Astrocyte (in vitro differentiated cells and primary cell): ENCODE measurements at places on chromosomes 3 and 15.

DNA sequence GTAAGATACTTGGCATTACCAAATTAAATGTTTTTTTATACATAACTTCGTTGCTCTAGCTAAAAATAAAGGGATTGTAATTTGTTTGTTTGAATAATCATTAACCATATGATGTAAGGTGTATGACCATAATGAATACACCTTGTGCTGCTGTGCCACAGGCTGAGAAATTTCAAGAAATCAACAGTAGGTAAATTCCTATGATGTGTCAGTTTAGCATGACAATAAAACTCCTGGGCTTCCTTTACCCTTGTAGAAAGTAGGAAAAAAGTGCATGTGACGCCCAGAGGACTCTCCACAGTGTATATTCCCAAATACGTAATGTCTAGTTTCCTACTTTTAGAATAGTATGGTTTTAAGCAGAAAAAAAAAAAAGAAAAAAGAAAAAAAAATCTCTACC, 208.1 kb downstream of the SATB1 start:
- H3K4me1 ChIP-seq = no peaks in the 10 kb centered on the region
- no peak overlapping the region for H3K4me3 ChIP-seq
- no peak overlapping the region for H3K27ac ChIP-seq
- no peak for DNase-seq
- H3K27me3 ChIP-seq = no peaks in the 10 kb centered on the region

GRCh38 chr3:35946121-35946853, 307.0 kb downstream of the ARPP21 start:
- no peak for DNase-seq
- peaks cover 12% of the 10 kb centered on the region for H3K4me1 ChIP-seq

- no peaks in the 10 kb centered on the region for H3K4me1 ChIP-seq
- DNase-seq = no peak
- no peaks in the 10 kb centered on the region for H3K36me3 ChIP-seq
- no peaks in the 10 kb centered on the region for H3K27me3 ChIP-seq
- H3K27ac ChIP-seq = no peak overlapping the region
These were observed 359.2 kb upstream of the THRB start for GRCh38 chr3:24853685-24854490.

GRCh38 chr3:61864886-61865285, 303.5 kb downstream of the PTPRG start:
- H3K27me3 ChIP-seq = no peaks in the 10 kb centered on the region
- H3K4me3 ChIP-seq = no peak overlapping the region
- no peaks in the 10 kb centered on the region for H3K4me1 ChIP-seq
- peak; percentile 57 for DNase-seq

DNA sequence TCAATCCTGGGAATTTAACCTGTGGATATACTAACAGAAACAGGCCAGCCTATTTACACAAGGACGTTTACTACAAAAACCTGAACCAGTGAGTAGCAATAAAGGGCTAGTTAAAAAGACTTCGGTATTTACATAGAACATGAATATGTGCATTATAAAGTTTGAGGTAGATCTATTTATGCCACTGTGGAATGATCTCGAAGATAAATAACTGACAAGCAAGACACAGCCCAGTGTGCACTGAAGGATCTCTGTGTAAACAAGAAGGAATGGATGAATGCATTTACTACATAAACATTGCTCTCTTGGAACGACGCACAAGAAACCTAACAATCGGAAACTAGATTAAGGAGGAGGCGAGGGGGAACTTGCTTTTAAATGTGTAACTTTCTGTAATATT, 132.0 kb upstream of the NSMCE3 start:
- peaks cover 2% of the 10 kb centered on the region for H3K27me3 ChIP-seq
- H3K36me3 ChIP-seq = no peaks in the 10 kb centered on the region
- H3K4me3 ChIP-seq = no peak overlapping the region
- H3K27ac ChIP-seq = no peak overlapping the region
- no peaks in the 10 kb centered on the region for H3K4me1 ChIP-seq
- DNase-seq = no peak

DNA sequence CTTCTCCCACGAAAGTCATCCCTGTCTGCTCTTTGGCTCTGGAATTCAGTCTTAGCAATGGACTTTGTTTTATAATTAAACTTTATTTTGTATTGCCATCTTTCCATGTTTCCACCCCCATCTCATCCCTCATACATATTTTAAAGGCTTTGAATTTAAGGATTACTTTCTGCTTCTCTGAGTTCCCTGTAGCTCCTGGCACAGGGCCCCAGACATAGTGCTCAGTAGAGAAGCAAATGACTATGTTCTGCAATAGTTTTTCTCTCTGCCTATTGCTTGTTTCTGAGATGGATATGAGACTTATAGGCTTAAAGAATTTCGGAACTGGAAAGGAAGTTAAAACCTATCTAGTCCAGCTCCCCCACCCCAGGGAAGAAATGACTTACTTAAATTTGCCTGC, 197.0 kb downstream of the LPP start:
- peaks cover 6% of the 10 kb centered on the region for H3K36me3 ChIP-seq
- no peaks in the 10 kb centered on the region for H3K27me3 ChIP-seq
- peaks cover 22% of the 10 kb centered on the region for H3K4me1 ChIP-seq

DNA sequence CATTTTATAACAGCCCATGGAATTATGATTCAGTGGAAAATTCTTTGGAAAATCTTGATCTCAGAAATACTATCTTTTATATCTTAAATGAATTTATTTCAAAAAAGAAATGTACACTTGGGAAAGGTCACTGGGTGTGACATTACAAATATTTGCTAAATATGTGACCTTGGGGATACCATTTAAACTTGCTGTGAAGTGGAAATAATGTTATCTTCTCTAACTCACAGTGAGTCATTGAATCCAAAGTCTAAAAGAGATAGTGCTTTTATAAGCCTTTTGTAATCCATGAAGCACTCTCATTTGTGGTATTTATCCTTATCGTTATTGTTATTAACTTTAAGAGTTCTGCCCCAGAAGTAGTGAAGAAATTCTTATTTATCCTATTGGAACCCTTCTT, 289.8 kb upstream of the SEMA6D start:
- no peaks in the 10 kb centered on the region for H3K36me3 ChIP-seq
- H3K4me1 ChIP-seq = peaks cover 9% of the 10 kb centered on the region
- no peaks in the 10 kb centered on the region for H3K27me3 ChIP-seq
- H3K4me3 ChIP-seq = no peak overlapping the region
- no peak overlapping the region for H3K27ac ChIP-seq

DNA sequence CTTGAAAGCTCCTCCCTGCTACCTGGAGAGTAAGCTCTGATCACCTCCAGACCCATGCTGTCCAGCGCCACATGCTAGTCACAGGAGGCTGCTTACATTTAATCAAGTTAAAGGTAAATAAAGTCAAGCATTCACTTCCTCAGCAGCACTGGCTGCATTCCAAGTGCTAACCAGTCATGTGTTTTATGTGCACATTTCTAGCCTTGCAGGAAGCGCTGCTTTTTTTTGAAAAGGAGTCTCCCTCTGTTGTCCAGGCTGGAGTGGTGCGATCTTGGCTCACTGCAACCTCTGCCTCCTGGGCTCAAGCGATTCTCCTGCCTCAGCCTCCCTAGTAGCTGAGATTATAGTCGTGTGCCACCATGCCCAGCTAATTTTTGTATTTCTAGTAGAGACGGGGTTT, 279.2 kb downstream of the GABRG3 start:
- DNase-seq = no peak
- H3K27ac ChIP-seq = no peak overlapping the region
- H3K4me3 ChIP-seq = no peak overlapping the region
- no peaks in the 10 kb centered on the region for H3K4me1 ChIP-seq
- H3K27me3 ChIP-seq = no peaks in the 10 kb centered on the region

DNA sequence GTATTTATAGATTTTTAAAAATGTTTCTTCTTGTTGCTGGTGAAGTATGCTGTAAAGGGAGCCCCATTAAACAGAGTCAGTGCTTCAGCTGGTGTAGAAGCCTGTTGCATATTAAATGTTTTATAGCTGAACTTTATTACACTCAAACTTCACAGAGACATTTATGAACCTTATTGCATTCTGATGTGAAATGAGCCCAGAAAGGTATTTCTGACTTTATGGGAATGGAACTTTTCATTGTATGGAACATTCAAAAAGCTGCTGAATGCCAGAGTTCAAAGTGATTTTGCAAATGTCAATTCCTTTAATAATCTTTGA, 329.3 kb upstream of the RASGRP1 start:
- H3K27ac ChIP-seq = peak overlapping the region; percentile 87
- peaks cover 37% of the 10 kb centered on the region for H3K4me1 ChIP-seq
- no peaks in the 10 kb centered on the region for H3K36me3 ChIP-seq
- no peak for DNase-seq
- no peaks in the 10 kb centered on the region for H3K27me3 ChIP-seq

GRCh38 chr3:53346922-53347260, 452 bp downstream of the DCP1A start:
- H3K36me3 ChIP-seq = peaks cover 7% of the 10 kb centered on the region
- no peaks in the 10 kb centered on the region for H3K4me1 ChIP-seq
- H3K27ac ChIP-seq = peak overlapping the region; percentile 95
- no peak for DNase-seq
- H3K4me3 ChIP-seq = peak overlapping the region; percentile 97

- no peak overlapping the region for H3K27ac ChIP-seq
- H3K27me3 ChIP-seq = no peaks in the 10 kb centered on the region
- H3K4me1 ChIP-seq = no peaks in the 10 kb centered on the region
- no peak overlapping the region for H3K4me3 ChIP-seq
- H3K36me3 ChIP-seq = peaks cover 17% of the 10 kb centered on the region
These were observed 24.6 kb downstream of the HLTF start for GRCh38 chr3:149061776-149062175.

DNA sequence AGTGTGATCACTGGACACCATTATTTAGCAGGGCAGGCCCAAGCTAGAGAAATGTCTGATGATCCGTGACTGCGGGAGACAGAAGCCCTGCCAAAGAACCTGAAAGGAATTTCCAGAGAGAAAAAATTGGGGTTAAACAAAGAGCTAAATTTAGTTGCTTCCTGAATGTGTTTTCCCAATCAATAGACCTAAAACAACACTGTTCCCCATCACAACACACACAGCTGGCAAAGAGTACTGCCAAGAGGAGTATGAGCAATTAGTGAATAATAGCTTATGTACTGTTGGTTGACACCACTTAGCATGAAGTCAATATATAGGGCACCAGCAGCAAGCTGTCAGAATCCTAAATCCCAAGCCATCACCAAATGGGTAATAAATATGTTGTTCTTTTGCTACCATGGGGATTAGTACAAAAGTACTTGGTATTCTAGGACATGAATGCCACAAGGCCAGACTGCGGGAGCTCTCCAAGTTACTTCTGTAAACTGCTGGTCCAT, 35.7 kb downstream of the CLK3 start:
- H3K27ac ChIP-seq = no peak overlapping the region
- H3K4me3 ChIP-seq = no peak overlapping the region
- DNase-seq = peak; percentile 65
- no peaks in the 10 kb centered on the region for H3K27me3 ChIP-seq

- H3K4me1 ChIP-seq = peaks cover 3% of the 10 kb centered on the region
- peaks cover 8% of the 10 kb centered on the region for H3K36me3 ChIP-seq
- no peaks in the 10 kb centered on the region for H3K27me3 ChIP-seq
These were observed 32.2 kb upstream of the TM2D3 start for GRCh38 chr15:101684384-101684783.

GRCh38 chr3:30578479-30578878, 27.9 kb upstream of the TGFBR2 start:
- no peak overlapping the region for H3K4me3 ChIP-seq
- peak overlapping the region; percentile 35 for H3K27ac ChIP-seq
- H3K36me3 ChIP-seq = no peaks in the 10 kb centered on the region
- peaks cover 15% of the 10 kb centered on the region for H3K4me1 ChIP-seq
- no peaks in the 10 kb centered on the region for H3K27me3 ChIP-seq

DNA sequence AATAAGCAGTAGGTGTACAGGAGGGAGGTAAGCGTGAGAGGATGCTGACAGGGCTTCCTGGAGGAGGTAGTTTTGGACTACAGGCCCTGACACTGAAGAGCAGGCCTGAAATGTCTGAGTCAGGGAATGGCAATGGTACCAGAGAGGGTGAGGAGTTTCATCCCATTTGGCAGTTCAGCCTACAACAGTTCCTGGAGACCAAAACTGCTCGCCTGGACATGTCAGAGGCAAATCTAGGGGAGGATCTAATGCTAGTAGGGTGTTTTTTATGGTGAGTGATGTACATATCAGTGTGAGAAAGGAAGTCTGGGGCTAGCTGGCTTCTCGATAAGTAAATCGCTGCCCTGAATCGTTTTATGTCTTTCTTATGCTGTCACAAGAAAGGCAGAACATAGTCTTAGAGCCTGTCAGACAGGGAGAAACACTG, 13.8 kb upstream of the TNFSF10 start:
- H3K36me3 ChIP-seq = no peaks in the 10 kb centered on the region
- no peaks in the 10 kb centered on the region for H3K4me1 ChIP-seq

GRCh38 chr3:12558706-12559105, 1.8 kb downstream of the MKRN2 start:
- no peak overlapping the region for H3K27ac ChIP-seq
- no peaks in the 10 kb centered on the region for H3K36me3 ChIP-seq
- no peaks in the 10 kb centered on the region for H3K27me3 ChIP-seq
- H3K4me3 ChIP-seq = peak overlapping the region; percentile 94
- H3K4me1 ChIP-seq = peaks cover 11% of the 10 kb centered on the region

DNA sequence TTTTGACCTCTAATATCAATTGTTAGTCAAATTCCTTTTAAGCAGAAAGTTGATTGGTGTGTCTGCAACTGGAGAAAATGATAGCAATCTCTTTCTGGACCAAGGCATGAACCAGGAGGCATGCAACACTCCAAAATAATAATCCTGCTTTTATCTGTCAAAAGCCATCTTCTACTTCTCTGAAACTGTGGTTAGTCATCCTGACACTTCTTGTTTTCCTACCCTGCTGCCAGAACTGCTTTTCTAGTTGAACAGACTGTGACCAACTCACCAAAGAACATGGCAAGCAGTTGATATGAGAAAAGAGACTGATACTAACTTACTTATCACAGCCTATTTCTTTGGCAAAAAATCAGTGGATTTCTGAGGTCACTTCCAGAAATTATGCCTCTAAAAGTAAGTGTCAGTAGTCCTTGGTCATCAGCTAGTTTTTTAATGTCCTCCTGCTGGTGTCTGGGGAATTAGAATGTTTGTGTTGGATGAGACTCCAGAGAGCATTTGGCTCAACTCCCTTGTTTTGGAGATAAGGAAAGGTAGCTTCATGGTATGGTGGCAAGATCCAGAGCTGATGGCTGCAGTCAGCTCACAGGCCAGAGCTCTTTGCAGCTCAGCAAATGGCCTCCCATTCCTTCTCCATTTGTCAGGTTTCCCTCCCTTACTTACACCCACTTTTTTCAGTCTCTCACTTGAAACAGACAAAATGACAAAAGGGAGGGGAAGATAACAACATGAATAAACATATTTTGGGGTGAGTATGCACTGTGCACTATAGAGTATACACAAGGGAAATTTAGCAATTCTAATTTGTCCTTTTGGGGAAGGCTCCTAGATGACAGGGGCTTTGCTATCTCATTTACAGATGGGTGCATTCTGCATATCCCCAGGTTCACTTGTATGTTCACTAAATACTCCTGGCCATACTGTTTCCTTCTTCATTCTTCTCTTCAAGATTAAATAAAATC, 7.0 kb downstream of the CRYGS start:
- peak; percentile 37 for DNase-seq
- no peaks in the 10 kb centered on the region for H3K36me3 ChIP-seq
- peaks cover 12% of the 10 kb centered on the region for H3K4me1 ChIP-seq
- no peak overlapping the region for H3K27ac ChIP-seq

- H3K4me1 ChIP-seq = no peaks in the 10 kb centered on the region
- H3K27me3 ChIP-seq = no peaks in the 10 kb centered on the region
- H3K27ac ChIP-seq = no peak overlapping the region
- no peak for DNase-seq
- H3K4me3 ChIP-seq = no peak overlapping the region
- H3K36me3 ChIP-seq = no peaks in the 10 kb centered on the region
These were observed 487.4 kb downstream of the FGF12 start for GRCh38 chr3:192239956-192240355.

- H3K27me3 ChIP-seq = no peaks in the 10 kb centered on the region
- H3K4me3 ChIP-seq = no peak overlapping the region
- H3K36me3 ChIP-seq = peaks cover 5% of the 10 kb centered on the region
- no peaks in the 10 kb centered on the region for H3K4me1 ChIP-seq
These were observed 28.5 kb downstream of the LINS1 start for GRCh38 chr15:100573526-100573925.
